LNCaP clone FGC (cell line): ENCODE measurements at places on chromosomes 3 and 15.

- DNase-seq: no peak
Measured at GRCh38 chr3:113128386-113129015, 82.9 kb upstream of the BOC start.

GRCh38 chr15:92745845-92746271 is 90.3 kb upstream of the FAM174B start:
- DNase-seq: peak; percentile 38

DNA sequence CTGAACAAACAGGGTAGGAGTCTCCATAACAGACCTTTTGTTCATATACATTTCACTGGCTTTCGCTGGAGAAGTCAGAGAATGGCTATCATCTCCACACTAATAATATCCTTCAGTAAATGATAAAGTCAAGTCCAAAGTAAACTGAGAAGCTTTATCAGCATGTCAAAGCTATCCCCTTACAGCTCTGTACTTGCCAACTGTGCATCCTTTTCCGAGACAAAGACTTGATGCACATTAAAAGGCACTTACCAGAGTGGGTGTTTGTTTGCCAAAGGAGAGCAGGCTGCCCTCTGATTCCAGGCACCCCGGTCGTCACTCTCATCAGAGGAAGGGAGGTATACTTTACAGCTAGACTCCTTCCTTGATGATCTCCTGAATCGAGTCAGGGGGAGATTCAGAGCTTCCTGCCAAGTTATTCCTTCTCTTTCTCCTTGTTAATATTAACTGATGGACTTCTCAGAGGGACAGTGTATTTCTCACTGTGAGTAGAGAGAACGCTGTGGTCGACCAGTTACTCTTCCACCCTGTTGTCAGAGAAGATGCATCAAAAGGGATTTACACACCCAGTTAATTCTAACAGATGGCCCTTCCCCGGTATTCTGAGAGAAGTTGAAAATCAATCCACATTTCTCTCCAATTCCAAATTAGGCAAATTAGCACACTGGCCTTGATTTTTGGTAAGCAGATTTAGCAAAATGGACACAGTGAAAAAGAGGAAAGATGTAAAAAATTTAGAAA is 504.7 kb upstream of the NR2F2 start:
- DNase-seq: no peak

- no peak for DNase-seq
Measured at GRCh38 chr15:37900326-37901221, 33.9 kb upstream of the TMCO5A start.

- DNase-seq: no peak
Measured at GRCh38 chr3:5657106-5657505, 469.6 kb downstream of the EDEM1 start.

DNA sequence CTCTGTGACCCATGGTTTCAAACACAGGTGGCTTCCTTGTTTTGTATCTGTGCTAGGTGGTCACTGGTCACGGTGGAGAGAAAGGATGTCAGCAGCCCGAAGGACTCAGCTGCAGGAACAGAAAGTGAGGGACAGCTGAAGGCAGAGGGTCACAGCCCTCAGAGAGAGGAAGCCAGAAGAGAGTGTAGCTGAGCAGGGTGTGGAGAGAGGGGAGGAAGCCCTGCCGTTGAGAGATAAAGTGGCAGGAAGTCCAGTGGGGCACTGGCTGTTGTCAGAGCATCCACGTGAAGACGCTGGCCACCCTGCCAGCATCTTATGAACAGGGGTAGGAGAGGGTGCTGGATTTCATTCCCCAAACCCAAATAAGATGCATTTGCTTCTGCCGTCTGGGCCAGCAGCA is 36.9 kb downstream of the LIMD1 start:
- no peak for DNase-seq

DNA sequence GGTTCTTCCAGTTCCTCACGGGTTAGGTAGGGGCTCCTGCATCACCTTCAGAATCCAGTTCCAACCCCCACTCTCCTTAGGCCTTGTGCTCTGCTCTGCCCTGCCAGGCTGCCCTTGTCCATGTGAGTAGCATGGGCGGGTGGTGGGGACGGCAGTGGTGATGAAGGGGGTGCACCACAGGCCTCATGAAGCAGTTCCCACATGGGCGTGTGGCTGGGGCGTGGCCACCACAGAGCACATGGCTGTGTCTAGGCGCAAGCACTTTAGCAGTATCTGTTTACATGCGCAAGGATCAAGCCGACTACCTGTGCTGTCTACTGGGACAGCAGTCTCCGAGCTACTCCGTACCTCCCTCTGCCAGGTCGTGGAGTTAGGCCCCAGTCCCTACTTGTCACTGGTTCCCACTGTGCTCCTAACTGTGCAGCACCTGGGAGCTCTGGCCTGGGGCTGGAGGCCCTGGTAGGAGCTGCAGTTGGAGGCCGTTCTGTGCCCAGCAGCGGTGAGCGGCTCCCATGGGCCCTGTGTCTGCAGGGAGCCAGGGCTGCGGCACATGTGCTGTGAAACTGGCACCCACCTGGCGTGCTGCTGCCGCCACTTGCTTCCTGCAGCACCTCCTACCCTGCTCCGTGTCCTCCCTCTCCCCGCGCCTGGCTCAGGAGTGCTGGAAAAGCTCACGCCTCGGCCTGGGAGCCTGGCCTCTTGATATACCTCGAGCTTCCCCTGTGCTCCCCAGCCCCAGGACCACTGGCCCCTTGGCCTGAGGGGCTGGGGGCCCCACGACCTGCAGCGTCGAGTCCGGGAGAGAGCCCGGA is 53.5 kb downstream of the PLXNA1 start:
- no peak for DNase-seq

DNA sequence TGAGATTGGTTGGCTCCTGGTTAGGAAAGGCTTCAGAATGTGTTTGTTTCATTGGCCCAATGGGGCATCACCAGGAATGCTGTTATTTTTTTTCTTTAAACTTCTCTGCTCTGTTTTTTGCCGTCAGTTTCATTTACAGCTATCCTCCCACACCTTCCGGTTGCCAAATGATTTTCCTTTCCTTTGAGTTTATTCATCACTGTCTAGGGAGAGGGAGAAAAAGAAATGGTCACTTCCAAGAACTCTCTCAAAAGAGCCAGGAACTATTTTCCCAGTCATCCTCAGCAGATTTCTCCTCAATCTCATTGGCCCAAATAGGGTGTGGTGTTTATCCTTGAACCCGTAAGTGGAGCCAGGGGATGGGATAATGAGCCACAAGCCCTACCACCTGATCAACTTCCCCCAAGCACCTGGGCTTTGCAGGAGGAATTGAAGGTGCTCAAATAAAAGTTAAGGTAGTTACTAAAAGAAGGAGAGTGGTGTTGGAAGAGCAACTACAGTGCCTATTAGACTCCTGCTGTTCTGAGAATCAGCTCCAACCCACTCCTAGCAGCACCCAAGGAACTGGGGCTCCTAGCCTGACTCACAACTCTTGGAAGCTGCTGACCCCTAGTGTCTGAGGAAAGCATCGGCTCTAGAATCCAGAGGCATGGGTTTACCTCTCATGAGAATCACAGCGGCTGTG is 183.8 kb upstream of the IL12A start:
- DNase-seq: no peak

DNA sequence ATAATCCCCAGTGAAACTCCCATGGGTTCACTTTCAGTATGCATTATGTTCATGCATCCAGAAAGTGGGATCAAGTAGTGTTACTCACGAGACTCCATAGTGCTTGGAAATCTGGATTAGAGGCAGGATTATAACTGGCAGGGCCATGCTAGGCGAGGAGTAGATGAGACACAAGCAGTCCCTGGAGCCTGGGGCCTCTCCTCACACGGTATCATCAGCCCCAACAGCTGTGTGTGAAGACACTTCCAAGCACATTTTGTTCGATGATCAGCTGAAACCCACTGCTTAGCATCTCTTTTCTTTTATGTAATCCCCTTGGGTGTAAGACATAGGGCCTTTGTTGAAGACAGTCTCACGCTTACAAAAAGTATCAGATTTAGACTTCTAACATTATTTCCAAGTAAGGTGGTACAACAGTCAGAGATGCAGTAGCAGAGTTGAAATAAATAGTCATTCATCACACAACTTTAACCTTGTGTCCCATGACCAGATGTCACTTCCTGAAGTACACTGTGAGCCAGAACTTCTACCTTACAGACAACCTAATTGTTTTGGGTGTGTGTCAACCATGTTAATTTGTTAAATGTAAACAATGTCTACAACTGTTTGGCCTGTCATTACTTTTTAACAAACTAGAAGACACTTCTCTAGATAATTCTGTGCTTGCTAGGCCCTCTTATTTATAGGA is 116.9 kb downstream of the GADL1 start:
- no peak for DNase-seq

DNA sequence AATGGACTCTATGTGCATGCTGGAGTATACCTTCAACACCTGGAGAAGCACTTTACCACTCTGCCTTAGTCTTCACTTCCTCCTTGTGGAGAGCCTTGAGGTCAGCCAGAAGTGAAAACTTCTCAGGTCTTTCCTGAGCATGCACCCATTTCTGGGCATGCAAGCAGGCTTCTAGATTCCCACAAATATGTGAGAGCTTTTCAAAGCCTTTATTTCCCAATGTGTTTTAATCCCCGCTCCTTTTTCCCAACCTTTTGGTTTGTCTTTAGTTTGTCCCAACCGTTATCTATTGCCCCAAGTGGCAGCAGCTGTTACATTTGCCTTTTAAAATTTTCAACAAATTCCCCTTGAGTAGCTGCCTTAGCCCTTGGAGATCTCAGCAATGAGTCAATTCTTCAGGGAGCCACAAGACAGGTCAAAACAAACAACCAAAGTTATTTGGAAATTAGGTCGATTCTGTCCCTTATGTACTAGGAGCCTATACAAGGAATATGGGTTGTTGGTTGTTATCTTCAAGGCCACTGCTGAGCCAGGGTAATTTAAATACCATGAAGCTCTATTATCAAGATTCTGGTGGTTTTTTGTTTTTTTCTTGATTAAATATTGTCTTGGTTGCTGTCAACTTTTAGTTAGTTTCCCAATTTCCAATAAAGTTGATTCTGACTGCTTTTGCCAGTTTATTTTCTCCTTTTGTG is 44.4 kb downstream of the LSM3 start:
- no peak for DNase-seq

- no peak for DNase-seq
Measured at GRCh38 chr3:135034291-135034768, 239.3 kb downstream of the EPHB1 start.

GRCh38 chr15:92693691-92694331 is 38.2 kb upstream of the FAM174B start:
- DNase-seq: no peak

DNA sequence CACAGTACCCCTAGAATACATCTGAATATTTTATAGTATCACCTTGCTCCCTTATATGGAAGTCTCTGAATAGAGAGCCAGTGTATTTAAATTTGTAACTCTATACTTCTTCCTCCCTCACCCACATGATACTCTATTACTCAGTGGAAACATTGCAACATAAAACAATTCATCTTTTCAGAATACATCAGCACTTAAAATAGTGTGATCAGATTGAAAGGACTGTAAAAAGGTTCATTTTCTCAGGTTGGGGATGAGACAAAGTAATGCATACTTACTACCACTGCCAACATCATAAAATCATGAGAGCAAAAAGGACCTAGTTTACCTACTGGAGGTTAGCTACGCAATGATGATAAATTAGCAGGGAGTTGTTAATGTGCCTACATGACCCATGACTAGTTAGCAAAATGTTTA is 13.8 kb upstream of the THRB start:
- no peak for DNase-seq

GRCh38 chr3:133930341-133930933 is 34.8 kb upstream of the RAB6B start:
- DNase-seq: no peak

DNA sequence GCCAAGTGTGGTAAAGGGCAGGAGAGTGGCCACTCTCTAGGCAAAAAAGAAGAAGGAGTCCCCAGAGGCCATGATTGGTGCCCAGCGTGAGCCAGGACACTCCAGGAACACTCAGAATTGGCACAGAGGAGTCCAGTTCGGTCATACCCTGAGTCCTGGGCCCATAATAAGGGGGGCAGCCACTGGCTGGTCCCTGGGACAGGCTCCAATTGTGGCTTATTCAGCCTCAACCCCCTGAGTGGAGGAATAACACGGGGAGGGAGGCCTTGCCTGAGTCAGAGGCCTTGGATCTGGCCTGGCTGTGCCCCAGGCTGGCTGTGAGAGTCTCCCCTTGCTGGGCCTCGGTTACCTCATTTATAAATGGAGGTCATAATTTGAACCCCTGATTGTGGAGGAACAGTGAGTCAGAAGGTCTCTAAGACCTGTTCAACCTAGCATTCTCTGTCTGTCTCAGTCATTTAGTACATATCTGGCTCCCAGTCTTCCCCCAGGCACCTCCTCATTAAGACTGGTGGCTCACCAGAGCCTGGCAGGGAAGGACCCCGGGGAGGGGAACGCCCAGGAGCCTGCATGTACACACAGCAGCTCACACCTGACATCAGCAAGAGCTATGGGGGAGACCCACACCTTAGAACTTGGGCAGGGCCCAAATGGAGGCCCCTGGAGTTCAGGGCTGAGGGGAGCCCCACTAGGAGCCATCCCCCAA is 95.9 kb upstream of the ATP2B2 start:
- DNase-seq: no peak

GRCh38 chr15:101306341-101307047 is 11.4 kb upstream of the SNRPA1 start:
- no peak for DNase-seq

DNA sequence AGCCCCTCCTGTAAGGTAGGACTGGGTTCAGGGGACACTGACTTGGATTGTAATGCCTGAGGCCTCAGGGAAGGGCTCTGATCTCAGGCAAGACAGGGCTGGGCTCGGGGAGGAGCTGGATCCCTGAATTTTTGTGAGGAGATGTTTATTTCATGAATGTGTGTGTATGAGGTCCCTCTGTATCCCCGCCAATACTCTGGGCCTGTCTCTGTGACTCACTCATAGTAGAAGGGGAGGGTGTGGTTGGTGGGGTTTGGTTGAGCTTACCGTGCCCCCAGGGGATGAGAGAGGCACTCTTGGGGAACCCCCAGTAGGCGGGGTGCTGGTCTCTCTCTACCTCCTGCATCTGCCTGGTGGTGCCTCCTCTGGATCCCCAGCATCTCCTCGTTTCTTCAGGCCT is 28.1 kb downstream of the RPSA start:
- DNase-seq: no peak

GRCh38 chr3:193010191-193010590 is 92.5 kb upstream of the MB21D2 start:
- DNase-seq: no peak

GRCh38 chr3:156728267-156728985 is 54.0 kb downstream of the TIPARP start:
- DNase-seq: no peak

DNA sequence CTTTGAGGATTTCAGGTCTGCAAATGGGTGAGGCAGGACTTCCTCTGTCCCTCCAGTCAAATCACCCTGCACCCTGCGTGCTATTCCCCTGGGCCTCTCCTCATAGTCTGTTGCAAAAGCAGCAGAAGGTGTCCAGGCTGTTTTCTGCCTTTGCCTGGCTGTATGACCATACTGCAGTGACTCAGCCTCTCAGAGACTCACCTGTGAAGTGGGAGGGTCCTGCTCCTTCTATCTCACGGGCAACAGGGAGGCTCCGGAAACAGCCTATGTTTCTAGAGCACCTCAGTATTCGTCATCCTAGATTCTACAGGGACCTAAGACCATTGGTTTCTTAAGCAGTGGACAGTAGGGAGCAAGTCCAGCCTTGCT is 216.4 kb downstream of the TLE3 start:
- DNase-seq: no peak

- no peak for DNase-seq
Measured at GRCh38 chr3:109702976-109703375, 365.6 kb upstream of the DPPA4 start.
